ENCODE measurements at places on chromosomes 3 and 15.
A peak's percentile ranks its signal among the peaks of the same experiment; 100 is the strongest.

DNA sequence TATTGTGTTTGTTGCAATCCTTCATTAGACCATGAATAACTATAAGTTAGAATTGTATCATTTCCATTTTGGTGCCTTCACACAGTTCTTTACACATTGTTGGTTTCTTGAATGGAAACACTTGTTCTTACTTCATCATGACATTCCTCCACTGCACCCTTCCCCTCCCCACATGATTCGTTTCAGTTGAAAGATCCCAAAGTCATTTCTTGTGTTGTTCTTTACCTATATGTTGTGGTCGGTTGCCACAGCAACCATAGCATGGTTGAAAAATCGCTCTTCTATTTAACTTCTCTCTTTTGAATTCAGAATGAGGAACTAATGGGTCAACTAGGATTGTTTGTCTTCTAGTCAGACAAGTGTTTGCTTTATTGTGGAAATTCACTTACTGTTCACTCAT, 103.3 kb downstream of the IL1RAP start:
- no peak for DNase-seq

GRCh38 chr3:60698117-60698516, 553.1 kb downstream of the FHIT start:
- no peak for DNase-seq

- no peak for DNase-seq
Measured at GRCh38 chr3:18062657-18063025, 320.2 kb upstream of the TBC1D5 start.

- DNase-seq = no peak
Measured at GRCh38 chr15:71761649-71762048, 48.7 kb upstream of the NR2E3 start.

DNA sequence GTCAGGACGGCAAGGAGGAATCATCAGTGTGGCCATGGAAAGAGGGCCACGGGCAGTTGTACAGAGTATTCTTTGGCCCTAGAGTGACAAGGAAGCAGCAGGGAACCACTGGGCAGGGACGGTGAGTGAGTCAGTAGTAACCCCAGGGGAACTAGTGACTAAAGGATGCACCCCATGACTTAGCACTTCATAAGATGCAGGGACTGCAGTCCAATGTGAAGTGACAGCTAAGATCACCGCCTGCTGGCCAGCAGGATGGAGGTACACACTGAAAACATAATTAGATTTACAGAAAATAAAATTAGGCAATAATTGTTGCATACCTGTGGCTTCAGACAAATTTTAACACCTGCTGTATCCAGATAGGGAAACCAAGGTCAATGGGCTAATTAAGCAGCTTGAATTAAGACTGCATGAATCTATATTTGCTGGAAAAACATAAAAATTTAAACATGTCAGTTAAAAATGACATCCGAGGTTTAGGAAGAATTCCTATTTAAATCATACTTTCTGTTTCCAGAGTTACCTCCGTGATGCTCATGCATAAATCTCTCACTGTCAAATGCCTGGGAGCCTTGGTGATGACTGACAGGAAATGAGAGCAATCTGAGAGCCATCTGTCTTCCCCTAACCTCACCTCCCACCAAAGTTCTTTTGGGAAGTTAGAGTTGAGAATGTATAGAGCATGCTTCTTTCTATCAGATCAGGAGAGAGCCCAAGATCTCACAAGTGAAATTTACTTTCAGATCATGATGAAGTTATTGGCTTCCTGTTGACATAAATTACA, 56.5 kb downstream of the DCLK3 start:
- DNase-seq = peak; percentile 22

DNA sequence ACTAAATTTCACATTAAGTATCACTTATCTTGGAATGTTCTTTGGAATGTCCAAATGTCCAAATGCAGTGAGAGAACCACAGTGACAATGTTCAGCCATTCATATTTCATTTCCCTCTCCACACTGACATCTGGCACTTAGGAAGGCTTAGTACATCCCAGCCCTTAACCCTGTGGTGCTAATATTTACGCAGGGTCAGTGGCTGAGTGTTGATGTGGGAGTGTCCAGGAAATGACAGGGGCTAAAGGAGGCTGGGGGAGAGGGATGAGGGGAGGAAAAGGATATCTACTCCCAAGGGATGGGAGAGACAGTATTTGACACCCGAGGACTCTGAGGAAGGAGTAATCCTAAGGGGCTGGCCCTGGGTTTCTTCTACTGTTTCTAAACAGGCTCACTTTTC, 14.1 kb upstream of the CCR4 start:
- DNase-seq = no peak

- DNase-seq = peak; percentile 27
Measured at GRCh38 chr3:19348941-19349564, 200.7 kb downstream of the KCNH8 start.

GRCh38 chr15:61186905-61187741, 42.0 kb downstream of the RORA start:
- DNase-seq = peak; percentile 40

DNA sequence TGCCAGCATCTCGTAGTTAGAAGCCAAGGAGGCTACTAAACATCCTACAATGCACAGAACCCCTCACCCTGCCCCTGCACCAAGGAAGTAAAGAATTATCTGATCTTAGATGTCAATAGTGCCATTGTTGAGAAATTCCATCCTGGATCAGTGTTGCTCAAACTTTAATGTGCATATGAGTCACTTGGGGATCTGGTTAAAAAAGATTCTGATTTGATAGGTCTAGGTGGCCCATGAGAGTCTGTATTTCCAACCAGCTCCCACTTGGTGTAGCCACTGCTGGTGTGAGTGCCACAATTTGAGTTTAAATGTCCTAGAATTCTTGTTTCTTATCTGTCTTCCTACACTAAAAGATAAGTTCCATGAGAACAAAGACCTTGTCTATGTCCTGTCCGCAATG, 43.7 kb downstream of the TMEM45A start:
- no peak for DNase-seq

- no peak for DNase-seq
Measured at GRCh38 chr3:81045246-81045645, 716.2 kb downstream of the GBE1 start.

- DNase-seq = no peak
Measured at GRCh38 chr15:69099941-69100340, 60.5 kb upstream of the GLCE start.

DNA sequence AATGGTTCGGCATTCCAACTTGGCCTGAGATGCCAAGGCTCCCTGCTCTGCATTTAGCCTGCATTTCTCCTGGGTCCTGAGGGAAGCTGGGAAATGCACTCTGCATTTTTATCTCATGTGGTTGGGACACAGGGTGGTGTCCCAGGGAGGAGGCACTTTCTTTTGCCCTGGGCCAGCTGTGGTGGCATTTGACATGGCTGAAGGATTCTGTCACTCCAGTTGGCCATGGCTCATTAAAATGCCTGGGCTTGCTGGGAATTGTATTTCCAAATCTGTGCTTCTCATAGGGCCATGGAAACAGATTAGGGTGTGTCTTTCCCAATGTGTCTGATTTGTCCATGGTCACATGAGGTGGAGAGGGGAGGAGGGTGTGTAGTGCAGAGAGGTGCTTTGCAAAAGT, 128.3 kb upstream of the RGMA start:
- no peak for DNase-seq

GRCh38 chr15:82313446-82313845, 35.8 kb downstream of the GOLGA6L10 start:
- no peak for DNase-seq

DNA sequence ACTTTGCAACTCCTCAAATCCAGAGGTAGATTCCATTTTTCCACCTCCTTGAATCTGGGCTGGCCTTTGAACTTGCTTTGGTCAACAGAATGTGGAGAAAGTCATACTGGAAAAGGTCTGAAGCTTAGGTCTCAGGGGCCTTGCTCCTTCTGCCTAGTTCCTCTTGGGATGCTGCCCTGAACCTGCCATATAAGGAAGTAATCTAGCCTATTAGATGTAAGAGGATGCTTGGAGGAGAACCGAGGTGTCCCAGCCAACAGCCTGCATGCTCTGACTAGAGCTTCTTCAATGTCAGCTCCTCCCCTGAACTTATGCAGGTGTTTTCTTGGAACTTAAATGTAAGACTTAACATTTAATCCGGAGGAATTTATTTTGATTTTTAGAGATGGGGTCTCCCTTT, 2.0 kb upstream of the TMED3 start:
- peak; percentile 36 for DNase-seq

- DNase-seq = no peak
Measured at GRCh38 chr3:183526838-183527427, 28.6 kb downstream of the KLHL6 start.

DNA sequence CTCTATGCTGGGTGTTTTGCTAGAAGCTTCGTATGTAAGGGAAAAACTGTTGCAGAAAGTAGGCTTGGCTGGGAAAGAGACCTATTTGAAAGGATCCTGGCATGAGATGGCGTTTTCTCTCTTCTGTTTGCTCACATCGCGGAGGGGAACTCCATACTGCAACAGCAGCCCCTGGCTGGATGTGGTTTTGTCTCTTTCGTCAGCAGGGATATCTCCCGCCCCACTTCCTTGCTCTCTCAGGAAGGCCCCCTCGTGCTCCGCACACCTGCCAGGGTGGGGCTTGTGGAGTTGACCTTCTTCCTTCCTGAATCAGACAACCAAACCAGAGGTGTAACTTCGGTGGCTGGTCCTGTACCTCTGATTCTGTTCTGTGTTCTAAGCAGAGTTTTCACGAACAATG, 26.4 kb upstream of the MYZAP start:
- DNase-seq = no peak

- DNase-seq = no peak
Measured at GRCh38 chr3:1068985-1069384, 23.8 kb upstream of the CNTN6 start.

Measured in cerebellar cortex (tissue), 1 donor.